Suprapubic skin (tissue), 4 donors: ENCODE measurements at places on chromosomes 5 and 9. TPM values are rescaled to one million over a fixed set of nuclear protein-coding genes. Genes with fewer than 3 reads are reported as not detected.

- no peak for DNase-seq
These were observed 153.9 kb downstream of the ARRDC3 start for GRCh38 chr5:91229031-91229727.

The PCDHB7 gene
- total RNA-seq: 0.49 TPM

GRCh38 chr5:10854506-10855277, 93.7 kb upstream of the DAP start:
- DNase-seq: no peak

DNA sequence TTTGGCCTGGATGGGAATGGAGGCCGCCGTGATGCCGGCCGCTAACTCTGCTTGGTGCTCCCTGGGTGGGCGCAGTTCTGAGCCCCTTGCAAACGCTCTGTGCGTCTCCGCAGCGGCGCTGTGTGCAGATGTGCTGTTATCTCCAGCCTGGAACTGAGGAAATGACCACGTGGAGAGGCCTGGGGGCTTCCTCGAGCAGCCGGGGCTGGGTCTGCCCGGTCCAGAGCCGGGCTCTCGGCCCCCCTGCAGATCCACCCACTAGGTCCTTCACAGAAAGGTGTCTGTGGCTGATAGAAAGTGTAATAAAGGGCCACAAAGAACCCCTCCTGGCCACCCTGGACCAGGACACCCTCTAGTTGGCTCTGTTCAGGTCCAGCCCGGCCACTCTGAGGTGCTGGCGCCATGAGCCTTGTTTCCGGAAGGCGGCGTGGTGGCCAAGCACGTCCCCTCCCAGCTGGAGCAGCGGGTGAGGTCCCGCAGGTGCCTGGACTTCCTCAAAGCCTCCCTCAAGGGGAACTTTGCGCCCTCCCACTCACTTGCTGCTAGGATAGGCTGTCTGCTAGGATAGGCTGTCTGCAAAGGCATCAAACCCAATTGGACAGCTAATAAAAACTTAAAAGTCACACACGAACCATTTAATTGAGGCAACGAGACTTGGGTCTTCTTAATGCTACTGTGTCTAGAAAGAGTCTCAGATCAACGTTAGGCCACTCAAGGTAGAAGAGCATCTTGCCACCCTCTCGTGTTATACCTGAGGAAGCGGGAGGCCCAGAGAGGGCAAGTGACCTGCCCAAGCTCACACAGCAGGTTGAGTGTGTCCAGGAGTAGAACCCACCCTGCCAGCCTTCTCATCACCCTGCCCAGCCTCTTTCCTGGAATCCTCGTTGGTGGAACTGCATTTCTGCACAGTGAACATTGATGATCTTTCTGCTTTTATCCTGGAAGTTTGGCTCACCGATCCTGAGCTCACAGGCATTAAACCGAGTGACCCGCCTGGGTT, 109.3 kb upstream of the FCN2 start:
- DNase-seq: no peak

DNA sequence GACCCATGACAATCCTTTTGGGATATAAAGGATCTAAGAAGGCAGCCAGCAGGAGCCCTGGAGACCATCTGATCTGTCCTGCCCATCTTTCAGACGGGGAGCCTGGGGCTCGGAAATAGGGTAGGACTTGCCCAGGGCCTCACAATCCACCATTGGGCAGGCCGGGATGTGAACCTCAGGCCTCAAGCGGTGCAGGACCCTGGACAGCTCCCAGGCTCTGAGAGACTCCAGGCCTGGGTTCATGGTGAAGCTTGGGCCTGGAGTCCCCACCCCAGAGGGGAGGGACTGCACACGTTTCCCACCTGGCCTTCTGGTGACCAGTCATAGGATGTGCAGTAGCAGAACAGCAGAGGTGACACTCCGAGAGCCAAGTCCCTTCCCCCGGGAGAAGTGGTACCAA, 36.6 kb upstream of the RAPGEF1 start:
- DNase-seq: no peak

The TXNDC8 gene
- total RNA-seq: not detected

- DNase-seq: no peak
These were observed 213.7 kb downstream of the FSTL4 start for GRCh38 chr5:133398646-133399101.

DNA sequence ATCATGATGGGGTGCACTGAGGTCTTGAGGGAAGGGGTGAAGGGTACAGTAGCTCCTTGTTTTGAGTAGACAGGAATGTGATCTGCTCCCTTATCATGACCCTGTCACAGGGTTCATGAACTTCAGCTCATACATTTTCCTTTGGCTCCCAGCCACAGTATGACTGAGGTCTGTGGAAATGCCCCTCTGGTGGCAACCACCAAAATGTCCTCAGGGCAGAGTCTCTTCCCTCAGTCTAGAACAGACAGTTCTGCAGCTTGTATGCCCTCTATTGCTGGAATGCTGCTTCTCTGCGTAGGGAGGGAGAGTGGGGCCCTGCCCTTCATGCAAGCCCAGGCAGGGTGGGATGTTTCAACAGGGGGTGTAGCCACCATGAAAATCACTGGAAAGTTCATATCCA, 53.8 kb upstream of the SNCAIP start:
- DNase-seq: no peak

DNA sequence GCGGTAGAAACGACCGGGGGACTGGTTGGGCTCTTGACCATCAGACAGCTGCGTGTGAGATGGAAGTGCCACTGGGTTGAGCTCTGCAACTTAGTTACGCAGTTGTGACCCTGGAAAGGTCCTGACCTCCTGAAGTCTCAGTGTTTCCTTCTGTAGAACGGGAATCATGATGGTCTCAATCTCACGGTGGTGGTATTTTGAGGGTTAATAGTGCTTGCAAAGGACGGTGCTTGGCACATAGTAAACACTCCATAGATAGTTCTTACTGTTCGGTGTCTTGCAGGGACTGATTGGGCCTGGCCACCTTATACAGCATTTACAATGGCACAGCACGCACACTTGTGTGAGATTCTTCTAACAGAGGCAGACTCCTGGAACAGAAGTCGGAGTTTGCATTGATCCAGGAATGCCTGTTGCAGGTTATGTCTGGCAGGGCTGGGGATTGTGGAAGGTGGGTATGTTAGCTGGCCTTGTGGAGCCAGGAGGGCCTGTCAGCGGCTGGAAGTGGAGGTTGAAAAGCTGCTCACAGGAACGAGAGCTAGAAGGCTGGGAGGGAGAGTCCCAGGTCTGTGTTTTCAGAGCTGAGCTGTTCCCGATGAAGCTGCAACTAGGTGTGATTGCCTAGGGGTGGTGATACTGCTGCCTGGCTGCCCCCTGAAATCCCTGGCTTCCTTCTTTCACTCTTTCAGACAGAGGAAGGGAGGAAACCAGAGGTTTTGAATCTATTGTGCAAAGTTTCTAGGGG, 962 bp upstream of the TXN start:
- DNase-seq: no peak

GRCh38 chr5:15637886-15638285, 137.9 kb downstream of the FBXL7 start:
- no peak for DNase-seq

- peak; percentile 67 for DNase-seq
These were observed 94.8 kb downstream of the RCL1 start for GRCh38 chr9:4887556-4887955.

GRCh38 chr9:34590381-34591247, 1.1 kb upstream of the CNTFR start:
- DNase-seq: peak; percentile 72

DNA sequence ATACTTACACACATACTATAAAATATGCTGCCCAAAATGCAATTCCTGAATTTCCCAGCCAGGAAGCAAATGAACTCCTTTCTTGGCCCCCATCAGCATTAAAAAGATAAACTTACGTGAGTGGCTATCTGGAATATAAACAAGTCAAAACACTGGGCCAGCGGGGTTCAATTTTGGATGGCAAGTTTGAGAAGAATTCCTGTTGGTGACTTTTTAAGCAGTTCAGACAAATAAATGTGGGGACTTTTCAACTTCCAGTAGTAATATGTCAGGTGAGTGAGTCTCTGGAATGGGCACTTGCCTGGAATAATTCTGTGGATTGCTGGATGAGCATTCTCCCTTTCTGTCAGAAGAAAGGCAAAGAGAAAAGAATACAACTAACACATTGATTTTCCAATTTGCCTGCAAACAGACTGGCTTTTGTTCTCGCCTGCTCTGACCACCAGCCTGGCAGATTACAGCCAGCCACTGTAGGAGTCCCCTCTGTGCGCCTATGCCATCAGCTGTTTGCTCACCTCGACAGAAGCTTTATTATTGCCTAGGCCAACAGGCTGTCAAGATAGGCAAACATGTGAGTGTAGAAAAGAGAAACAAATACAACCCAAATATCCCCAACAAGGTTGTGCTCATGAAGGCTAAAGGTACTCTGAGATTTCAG, 78.6 kb downstream of the MRPS27 start:
- DNase-seq: no peak

GRCh38 chr5:94361832-94362796, 256.3 kb downstream of the KIAA0825 start:
- no peak for DNase-seq

DNA sequence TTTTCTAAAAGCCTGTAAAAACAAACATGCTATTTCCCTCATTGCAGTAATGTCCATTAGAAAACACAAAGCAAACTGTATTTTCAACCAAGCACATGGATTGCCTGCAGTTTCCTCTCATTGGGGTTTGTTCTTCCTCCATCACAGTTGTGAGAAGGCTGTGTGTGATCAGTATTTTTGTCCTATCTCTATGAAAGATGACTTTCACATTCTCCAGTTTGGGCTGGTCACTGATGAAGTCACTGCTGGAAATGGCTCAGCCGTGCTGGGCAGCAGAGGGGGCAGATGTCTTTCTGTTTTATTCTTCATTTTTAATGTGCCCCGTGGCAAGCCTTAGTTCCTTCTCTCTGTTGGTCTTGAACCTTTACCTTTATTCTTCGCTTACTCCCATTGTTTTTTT, 288.9 kb upstream of the MPDZ start:
- no peak for DNase-seq

GRCh38 chr5:151772029-151772845, 483 bp downstream of the G3BP1 start:
- peak; percentile 77 for DNase-seq

The DMRT2 gene
- 0.60 TPM for total RNA-seq

- no peak for DNase-seq
These were observed 80.0 kb downstream of the OXCT1 start for GRCh38 chr5:41790038-41790776.

The NUTM2G gene
- total RNA-seq: not detected

The HAPLN1 gene
- total RNA-seq: not detected

DNA sequence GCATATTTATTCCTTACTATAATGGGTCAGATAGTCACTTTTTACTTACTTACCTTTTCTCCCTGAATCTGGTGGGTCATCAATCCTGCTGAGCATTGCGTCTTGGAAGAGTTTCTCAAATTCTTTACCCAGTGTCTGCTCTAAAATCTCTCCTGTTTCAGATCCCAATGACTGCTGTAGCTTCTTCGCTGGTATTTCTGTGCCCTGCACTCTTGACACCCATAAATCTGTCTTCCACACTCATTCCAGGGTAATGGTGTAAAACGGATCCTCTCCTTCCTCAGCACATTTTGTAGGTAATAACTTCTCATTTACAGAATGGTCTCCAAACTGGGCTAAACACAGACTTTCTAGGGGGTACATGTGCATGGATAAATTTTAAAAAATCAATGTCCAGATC, 407.4 kb downstream of the DMAC1 start:
- no peak for DNase-seq

GRCh38 chr5:16140944-16141343, 38.6 kb downstream of the MARCHF11 start:
- no peak for DNase-seq

- no peak for DNase-seq
These were observed at the start of gene SLC24A2 for GRCh38 chr9:19788614-19789271. TSS of gene SLC24A2 (minus strand) at chr9:19789037.

- no peak for DNase-seq
These were observed 133.4 kb downstream of the SLC1A3 start for GRCh38 chr5:36739751-36740221.

GRCh38 chr9:129283705-129284606, 105.9 kb upstream of the IER5L start:
- DNase-seq: peak; percentile 65

- DNase-seq: no peak
These were observed 4.7 kb downstream of the VDAC1 start for GRCh38 chr5:134000091-134000511.

The CD72 gene
- 3.7 TPM for total RNA-seq

The F12 gene
- total RNA-seq: 9.8 TPM

- DNase-seq: no peak
These were observed 43.3 kb downstream of the TLR4 start for GRCh38 chr9:117747386-117747970.

The RGS7BP gene
- not detected for total RNA-seq

The ZNF454 gene
- total RNA-seq: 0.38 TPM

DNA sequence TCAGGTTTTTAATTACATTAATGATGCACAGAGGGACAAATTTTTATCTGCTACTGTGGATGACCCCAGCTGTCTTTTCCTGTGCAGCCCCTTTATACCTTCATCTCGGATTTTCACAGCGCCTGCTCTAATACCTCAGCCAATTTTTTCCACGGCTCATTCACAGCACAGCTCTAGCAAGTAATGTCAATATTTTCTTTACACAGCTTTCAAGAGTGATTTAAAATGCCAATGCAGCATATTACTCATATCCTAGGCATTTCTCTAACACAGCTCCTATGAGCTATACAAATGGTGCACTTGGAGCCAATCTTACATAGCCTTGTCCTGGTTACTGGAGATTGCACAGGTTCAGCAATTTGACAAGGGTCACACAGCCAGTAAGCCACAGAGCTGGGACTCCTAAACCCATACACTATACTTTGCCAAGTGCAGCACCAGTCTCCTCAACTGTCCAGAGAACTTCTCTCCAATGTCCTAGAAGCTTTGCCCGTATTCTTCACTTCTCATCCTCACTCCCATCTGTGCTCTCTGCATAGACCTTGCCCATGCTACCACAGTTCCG, 661.8 kb downstream of the DTWD2 start:
- no peak for DNase-seq

- no peak for DNase-seq
These were observed 342.4 kb upstream of the GRIA1 start for GRCh38 chr5:153147891-153148623.

The WNT8A gene
- total RNA-seq: not detected

The GRIA1 gene
- total RNA-seq: 0.62 TPM

The ISL1 gene
- total RNA-seq: 3.3 TPM

The LCN6 gene
- total RNA-seq: 8.3 TPM

DNA sequence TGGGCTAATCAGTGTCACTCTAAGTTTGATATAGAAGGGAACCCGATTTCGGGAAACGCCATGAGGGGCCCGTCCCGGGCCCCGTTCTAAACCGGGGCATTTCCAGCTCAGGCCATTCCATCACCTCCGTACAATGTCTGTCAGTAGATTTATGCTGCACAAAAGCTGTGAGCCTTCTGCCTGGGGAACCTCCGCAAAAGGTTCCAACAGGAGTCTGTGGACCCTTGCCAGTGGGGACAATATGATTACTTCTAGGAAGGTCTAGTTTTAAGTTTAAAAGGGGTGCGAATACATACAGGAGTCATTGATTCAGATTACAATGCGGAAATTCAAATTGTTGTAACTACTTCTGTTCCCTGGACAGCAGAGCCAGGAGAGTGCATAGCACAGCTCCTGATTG, 57.6 kb downstream of the RAPGEF1 start:
- DNase-seq: no peak

The WWC1 gene
- total RNA-seq: 33.3 TPM

- no peak for DNase-seq
These were observed 2309.4 kb upstream of the ACO1 start for GRCh38 chr9:30075022-30075421.

The IL9 gene
- not detected for total RNA-seq
